IMR-90 (cell line): ENCODE measurements at places on chromosomes 12 and 14. TPM values are rescaled to one million over a fixed set of nuclear protein-coding genes. Genes with fewer than 3 reads are reported as not detected.
A peak's percentile ranks its signal among the peaks of the same experiment; 100 is the strongest.

The RAPGEF3 gene
- total RNA-seq: 0.83 and 1.3 TPM in 2 replicates

The KRT77 gene
- not detected in 2 replicates for total RNA-seq

The PZP gene
- not detected in 2 replicates for total RNA-seq

The PRB4 gene
- not detected in 2 replicates for total RNA-seq

The JAG2 gene
- total RNA-seq: 0.18 and 0.28 TPM in 2 replicates

The SLC5A8 gene
- total RNA-seq: not detected in 2 replicates

The PLCZ1 gene
- total RNA-seq: not detected in 2 replicates

The KIF26A gene
- total RNA-seq: not detected in 2 replicates

The PLEKHH1 gene
- under 0.01 TPM in 2 replicates for total RNA-seq

The RNF212B gene
- total RNA-seq: not detected in 2 replicates

The PMCH gene
- not detected in 2 replicates for total RNA-seq

The KRT82 gene
- total RNA-seq: not detected in 2 replicates

The RPGRIP1 gene
- total RNA-seq: not detected in 2 replicates

The GPR135 gene
- total RNA-seq: 1.3 and 1.7 TPM in 2 replicates

- DNase-seq: no peak
Measured at GRCh38 chr12:130568501-130568900, 147.6 kb downstream of the RIMBP2 start.

GRCh38 chr12:92571844-92572543 is 130.8 kb upstream of the PLEKHG7 start:
- DNase-seq: no peak

- DNase-seq: no peak
Measured at GRCh38 chr14:73722581-73722980, 8.4 kb upstream of the PNMA1 start.

- no peak for DNase-seq
Measured at GRCh38 chr12:59388694-59389093, 207.1 kb upstream of the SLC16A7 start.

DNA sequence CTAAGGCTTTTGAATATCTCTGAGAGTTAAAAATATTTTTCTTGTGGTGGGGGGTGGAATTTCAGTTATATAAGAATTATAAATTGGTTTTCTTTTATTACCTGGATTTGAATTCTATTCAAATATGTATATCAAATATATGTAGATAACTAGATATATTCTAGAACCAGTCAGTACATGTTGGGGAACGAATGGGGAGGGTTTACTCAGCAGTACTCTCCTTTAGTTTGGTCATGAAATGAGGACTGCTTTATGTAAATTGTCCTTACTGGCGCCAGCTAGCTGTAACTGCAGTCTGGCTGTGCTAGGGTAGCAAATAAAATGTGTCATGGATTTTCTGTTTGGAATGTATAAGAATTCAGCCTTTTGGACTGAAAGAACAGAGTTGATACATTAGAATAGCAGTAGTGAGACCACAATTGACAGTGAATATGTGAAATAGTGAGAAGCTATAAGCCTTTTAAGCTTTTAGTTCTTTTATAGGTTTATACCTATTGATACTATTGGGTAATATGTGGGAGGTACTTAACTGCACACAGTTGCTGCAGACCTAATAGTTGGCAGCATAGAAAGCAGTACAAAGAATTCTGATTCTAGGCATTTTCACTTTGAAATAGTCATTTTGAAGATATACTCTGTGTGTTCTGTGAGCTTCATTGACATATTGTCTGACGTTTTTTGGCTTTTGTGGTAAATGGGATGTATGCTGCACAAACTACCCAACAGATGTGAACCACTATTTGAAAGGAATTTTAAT is 29.0 kb downstream of the ATF7IP start:
- DNase-seq: peak; percentile 84

DNA sequence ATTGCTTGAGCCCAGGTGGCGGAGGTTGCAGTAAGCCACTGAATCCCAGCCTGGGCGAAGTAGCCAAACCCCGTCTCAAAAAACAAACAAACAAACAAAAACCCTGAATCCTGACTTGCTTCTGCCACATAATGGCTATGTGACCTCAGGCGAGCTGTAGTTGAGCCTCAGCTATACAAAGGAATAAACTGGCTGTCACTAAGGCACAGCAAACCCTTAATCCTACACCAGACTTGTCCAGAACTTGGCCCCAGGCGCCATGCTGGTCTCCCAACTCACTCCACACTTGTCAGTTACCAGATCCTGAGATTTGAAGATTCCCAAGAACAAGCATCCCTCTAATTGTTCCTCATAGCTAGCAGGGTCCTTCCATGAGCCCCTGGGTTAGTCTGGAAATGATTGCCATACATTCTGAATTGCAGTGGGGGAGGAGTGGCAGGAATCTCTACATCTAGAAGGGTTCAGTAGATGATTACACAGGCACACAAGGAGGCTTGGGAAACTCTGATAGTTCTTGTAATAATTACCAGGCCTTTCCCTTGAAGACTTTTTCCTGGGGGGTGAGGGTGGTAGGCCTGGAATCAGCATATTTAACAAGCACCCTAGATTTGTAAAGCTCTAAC is 9.9 kb downstream of the MAP3K12 start:
- no peak for DNase-seq

- DNase-seq: peak; percentile 74
Measured at GRCh38 chr12:4824380-4824779, 85.3 kb upstream of the KCNA1 start.

- no peak for DNase-seq
Measured at GRCh38 chr14:64771161-64771560, 66.9 kb downstream of the PLEKHG3 start.

- no peak for DNase-seq
Measured at GRCh38 chr12:117646520-117646919, 285.1 kb upstream of the NOS1 start.

GRCh38 chr14:94545131-94545841 is 16.0 kb upstream of the SERPINA4 start:
- no peak for DNase-seq

- peak; percentile 34 for DNase-seq
Measured at GRCh38 chr14:38291681-38292467, 36.0 kb upstream of the CLEC14A start.

DNA sequence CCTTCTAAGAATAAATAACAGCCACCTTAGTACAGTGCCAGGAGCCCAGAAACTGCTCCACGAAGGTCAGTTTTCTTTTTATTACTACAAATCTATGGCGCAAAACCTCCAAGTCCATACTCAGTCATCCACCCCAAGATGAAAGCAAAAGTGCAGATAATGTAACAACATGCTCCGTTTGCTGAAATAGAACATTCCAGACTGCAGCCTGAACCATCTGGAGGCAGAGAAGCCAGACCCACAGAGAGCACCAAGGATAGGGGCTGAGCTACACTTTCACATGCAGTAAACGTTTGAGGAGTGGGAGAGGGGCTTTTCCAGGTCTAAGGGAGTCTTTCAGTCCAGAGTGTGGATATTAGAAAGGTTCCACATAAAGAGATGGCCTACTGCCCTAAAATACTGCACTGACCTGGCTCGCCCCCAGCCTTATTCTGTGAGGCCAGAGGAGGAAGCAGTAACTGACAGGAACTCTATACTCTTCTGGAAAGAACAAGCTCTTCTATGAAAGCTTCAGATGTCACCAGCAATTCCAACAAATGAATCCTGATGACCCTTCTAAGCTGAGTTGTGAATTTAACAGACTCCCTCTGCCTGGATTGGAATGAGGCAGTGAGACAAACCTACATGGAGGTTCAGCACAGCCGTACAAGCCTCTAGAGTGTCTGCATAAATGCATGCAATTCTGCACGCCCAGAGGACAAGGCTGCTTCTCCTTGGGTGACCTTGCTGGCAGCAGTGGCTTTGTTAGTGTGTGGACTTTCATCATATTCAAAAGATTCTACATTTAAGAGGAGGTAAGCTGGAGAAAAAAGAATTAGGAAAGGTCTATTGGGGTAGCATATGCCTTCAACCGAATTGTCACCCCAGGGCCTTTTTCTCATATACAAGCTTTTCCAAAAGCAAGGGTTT is 153.9 kb upstream of the EGLN3 start:
- no peak for DNase-seq

DNA sequence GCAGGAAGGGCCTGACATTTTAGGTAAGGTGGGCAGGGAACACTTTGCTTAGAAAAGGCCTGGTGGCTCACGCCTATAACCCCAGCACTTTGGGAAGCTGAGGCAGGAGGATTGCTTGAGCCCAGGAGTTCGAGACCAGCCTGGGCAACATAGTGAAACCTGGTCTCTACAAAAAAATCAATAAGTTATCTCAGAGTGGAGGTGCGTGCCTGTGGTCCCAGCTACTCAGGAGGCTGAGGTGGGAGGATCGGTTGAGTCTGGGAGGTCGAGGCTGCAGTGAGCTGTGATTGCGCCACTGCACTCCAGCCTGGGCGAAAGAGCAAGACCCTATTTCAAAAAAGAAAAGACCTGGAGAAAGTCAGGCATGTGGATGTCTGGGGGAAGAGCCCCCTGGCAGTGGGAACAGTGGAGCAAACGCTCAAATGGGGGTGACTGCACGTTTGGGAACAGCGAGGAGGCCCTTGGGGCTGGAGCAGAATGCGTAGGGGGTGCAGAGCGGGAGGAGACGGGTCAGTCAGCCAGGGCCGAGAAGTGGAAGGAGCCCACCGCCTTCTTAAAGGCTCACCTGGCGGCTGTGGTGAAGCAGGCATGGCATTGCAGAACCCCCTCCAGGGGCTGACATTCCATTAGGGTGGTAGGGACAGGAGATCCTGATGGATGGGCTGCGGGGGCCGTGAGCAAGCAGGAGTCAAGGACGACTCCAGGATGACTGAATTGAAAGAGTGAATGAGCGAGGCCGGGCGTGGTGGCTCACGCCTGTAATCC is 6.2 kb upstream of the KIF26A start:
- no peak for DNase-seq

GRCh38 chr14:103206023-103206481 is 82.8 kb downstream of the TNFAIP2 start:
- DNase-seq: no peak

DNA sequence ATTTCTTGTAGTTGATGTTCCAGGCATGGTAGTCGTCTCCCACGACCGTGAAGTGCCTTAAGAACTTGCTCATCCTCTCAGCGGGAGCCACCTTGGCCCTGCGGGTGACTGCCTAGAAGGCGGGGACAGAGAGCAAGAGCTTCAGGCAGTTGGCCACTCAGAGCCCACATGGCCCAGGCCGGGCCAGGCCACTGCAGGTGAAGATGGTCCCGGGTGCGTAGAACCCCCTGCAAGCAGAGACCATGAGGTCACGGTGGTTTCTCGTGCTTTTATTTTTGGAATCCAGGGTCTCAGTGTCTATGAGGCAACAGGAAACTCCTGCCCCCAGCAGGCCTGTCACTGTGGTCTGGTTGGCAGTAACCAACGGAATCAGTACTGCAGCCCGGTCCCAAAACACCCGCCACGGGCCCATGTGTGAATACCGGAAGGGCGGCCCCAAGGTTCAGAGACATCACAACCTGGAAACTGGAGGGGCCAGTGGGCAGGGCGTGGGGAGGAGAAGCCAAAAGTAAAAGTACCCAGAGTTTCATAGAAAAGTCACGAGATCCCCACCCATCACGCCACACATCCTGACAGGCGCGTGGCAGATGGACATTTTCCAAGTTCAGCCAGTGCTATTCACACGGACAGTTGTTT is 27.5 kb downstream of the HVCN1 start:
- DNase-seq: no peak

- DNase-seq: no peak
Measured at GRCh38 chr12:31915446-31915845, 43.8 kb upstream of the RESF1 start.

DNA sequence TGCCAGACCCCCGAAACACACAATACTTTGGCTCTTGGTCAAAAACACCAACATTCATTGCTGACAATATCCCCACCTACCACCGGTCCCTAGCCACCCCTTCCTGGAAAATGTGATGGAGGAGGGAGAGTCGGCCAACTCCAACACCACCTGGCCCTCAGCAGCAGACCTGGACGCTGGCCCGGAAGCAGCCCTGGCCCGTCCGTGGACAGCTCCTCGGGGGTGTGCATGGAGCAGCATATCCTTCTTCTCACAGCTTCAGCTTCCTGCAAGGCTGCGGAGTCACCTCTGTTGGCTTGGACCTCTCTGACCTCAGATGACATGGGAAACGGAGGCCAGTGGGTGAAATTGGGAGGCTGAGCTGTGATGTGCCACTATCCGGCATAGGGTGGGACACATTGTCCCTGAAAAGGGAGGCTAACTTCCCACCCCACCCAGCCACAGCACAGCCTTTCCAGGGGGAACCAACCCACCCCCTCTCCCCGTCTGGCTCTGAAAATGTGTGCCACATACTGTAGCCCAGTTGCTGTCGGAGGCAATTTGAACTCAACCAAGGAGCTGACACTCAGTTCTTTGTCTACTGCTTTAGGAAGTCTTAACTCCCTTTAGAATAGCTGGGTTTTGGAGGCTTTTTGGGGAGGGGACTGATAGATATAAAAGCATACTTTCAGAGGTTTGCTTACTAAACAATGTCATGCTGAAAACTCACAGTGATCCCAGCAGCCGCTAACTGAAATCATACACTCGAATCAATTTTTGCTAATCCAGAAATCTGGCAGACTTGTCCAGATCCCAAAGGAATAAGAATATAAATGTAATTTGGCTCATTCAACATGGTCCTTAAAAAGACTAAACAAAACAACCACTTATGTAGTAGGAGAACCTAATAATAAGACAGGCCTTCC is 43.1 kb upstream of the LTA4H start:
- DNase-seq: peak; percentile 15

DNA sequence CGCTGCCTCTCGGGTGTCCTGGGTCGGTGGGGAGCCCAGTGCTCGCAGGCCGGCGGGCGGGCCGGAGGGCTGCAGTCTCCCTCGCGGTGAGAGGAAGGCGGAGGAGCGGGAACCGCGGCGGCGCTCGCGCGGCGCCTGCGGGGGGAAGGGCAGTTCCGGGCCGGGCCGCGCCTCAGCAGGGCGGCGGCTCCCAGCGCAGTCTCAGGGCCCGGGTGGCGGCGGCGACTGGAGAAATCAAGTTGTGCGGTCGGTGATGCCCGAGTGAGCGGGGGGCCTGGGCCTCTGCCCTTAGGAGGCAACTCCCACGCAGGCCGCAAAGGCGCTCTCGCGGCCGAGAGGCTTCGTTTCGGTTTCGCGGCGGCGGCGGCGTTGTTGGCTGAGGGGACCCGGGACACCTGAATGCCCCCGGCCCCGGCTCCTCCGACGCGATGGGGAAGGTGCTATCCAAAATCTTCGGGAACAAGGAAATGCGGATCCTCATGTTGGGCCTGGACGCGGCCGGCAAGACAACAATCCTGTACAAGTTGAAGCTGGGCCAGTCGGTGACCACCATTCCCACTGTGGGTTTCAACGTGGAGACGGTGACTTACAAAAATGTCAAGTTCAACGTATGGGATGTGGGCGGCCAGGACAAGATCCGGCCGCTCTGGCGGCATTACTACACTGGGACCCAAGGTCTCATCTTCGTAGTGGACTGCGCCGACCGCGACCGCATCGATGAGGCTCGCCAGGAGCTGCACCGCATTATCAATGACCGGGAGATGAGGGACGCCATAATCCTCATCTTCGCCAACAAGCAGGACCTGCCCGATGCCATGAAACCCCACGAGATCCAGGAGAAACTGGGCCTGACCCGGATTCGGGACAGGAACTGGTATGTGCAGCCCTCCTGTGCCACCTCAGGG is 679 bp downstream of the ARF6 start:
- no peak for DNase-seq

- peak; percentile 67 for DNase-seq
Measured at GRCh38 chr12:19387161-19387560, 52.1 kb upstream of the AEBP2 start.
